Right renal pelvis (tissue), 4 donors: ENCODE measurements at places on chromosomes 13 and 19.

DNA sequence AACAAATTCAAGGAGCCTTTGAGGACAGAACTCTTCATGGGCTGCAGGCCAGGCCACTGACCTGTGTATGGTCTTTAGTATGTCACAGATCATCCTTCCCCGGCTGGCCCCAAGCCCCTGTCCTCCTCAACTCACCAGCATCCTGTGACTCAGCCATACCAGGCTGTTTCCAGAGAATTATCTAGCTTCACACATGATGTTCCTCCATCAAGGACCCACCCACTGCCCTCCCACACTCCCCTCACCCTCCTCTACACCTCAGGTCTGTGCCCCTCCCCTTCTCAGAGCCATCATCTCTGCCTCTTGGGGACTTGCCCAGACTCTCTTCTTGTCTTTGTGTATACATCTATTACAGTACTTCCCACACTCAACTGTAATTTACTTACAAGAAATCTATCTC, 14.7 kb downstream of the DCT start:
- no peak for DNase-seq

DNA sequence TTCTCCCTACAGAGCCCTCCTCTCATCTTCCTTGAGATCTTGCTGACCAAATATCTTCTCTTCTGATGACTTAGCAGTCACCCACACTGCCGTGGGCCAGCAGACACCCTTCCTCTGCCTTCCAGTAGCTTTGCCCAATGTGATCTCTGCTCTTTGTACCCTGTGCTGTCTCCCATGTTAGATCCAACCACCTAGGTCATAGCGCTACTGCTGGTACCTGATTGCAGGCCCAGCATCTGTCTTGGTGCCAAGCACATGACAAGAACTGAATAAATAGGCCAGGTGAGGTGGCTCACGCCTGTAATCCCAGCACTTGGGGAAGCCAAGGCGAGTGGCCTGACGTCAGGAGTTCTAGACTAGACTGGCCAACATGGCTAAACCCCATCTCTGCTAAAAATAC, 149.7 kb downstream of the TM9SF2 start:
- DNase-seq = no peak

- DNase-seq = no peak
Measured at GRCh38 chr13:102461302-102461701, 59.5 kb upstream of the FGF14 start.

GRCh38 chr19:48636859-48637448, at the start of gene DBP:
TSS of gene DBP (minus strand) at chr19:48637379. CDS start at chr19:48636994, 385 bp downstream.
- DNase-seq = no peak

GRCh38 chr19:18543814-18544475, 572 bp upstream of the FKBP8 start:
- DNase-seq = no peak
